ENCODE measurements at places on chromosomes 6 and 20.

DNA sequence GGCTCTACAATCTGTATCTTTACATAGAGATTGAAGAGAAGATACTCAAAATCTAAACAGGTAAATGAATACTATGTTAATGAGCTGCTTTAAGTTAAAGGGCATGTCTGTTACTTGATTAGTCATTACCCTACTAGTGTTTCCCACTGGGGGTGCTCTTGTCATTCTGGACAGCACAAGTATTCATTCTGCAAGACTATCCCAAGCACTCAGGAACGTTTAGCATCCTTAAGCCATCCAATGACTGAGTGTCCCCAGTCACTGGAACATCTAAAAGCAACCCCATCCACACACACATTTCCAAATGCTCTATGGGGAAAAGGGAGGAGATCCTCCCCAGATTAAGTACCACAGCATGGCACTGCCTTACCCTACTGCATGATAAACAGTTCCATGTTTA is 25.7 kb downstream of the EZR start:
- no peak for DNase-seq

GRCh38 chr6:80618953-80619352 is 512.5 kb downstream of the BCKDHB start:
- DNase-seq = peak; percentile 53

- DNase-seq = no peak
Observed at GRCh38 chr6:4346659-4347333, 211.4 kb upstream of the ECI2 start.

- DNase-seq = no peak
Observed at GRCh38 chr20:44287272-44288097, 23.5 kb downstream of the FITM2 start.

DNA sequence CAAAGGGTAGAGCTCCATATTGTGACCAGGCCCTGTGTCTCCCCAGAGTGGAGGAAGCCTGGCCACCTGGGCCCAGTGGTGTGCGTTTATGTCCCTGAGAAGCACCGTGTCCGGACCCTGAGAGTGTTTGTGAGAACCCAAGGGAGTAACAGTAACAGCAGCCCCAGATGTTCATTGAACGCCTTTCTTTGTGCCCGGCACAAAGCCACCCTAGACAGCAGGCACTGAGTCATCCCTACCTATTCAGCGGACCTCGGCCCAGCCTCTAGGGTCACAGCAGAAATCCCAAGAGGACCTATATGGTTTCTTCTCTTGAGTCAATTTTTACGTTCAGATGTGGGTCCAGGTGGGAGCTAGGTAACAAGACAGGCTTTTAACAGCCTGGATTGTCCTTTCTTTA is 24.5 kb downstream of the BCAS4 start:
- DNase-seq = no peak

DNA sequence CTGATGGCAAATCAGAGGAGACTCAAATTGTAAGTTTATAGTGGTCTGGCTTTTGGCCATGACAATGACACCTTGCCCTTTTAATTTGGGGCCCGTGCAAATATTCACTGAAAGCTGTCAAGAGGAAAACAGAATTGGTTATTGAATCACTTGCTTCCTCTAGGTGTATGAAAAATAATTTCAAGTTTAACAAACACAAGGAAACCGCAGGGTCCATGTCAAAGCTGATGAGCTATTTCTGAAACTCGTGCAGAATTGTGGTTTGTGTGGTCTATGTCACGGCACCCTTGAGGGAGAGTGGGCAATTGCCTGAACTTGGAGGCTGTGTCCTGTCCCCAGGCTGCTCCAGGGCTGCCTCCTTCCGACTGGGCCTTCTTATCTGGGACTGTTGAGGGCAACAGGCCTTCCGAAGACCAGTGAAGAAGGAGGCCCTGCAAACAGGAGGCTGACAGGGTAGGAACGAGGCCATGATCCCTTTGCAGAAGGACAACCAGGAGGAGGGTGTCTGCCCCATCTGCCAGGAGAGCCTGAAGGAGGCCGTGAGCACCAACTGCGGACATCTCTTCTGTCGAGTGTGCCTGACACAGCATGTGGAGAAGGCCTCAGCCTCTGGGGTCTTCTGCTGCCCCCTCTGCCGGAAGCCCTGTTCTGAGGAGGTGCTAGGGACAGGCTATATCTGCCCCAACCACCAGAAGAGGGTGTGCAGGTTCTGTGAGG is 788 bp downstream of the TRIM40 start:
- no peak for DNase-seq

DNA sequence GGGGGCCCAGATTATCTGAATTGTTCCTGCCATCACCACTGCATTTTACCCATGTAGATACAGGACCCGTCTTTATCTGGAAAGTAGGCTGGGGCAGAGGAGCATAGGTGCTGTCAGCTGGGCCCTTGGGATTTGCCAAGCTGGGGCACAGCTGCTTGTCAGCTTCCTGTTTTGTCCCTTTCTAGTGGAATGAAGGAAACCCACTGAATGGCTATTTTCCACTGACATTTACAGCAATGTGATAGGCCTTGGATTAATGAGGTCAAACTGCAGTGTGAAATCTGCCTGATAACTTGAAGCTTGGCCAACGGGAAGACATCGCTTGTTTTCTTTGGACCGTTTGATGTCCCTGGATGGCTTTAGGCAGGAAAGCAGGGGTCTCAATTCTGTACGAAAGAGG is 6.7 kb downstream of the PPP1R16B start:
- no peak for DNase-seq

- DNase-seq = no peak
Observed at GRCh38 chr6:24931296-24931695, 4.5 kb downstream of the RIPOR2 start.

DNA sequence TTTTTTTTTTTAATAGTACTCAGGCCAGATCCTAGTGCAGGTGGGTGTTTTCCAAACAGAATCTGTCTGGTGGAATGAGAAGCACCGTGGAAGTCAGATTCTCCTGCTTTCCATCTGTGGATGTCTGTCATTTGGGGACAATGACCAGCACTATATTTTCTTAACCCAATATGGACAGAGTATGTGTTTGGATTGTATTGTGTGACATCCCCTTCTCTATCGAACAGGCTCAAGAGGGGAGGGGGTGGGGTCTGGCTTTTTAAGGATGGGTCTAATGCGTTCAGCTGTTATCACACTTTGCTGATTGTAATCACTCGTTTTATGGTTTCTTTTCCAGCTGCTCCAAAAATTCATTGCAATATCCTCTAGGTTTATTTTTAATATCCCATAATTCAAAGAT is 197.5 kb upstream of the CEP162 start:
- DNase-seq = no peak

DNA sequence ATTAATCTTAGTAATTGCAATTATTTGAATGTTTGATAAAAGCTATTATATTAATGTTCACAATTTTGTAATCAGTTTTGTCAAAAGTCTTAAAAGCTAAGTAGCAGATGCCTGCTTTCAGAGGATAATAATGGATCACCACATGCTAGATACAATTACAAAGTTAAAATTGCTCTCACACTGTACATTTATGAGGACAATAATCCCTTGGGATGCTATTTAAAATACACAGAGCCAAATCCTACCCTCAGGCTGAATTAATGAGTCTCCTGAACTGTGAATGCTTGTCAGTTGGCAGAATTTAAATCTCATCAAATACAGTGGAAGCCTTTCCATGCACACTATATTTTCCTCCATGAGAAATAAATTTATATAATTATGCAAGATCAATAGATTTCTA is 153.3 kb upstream of the SYNCRIP start:
- no peak for DNase-seq

DNA sequence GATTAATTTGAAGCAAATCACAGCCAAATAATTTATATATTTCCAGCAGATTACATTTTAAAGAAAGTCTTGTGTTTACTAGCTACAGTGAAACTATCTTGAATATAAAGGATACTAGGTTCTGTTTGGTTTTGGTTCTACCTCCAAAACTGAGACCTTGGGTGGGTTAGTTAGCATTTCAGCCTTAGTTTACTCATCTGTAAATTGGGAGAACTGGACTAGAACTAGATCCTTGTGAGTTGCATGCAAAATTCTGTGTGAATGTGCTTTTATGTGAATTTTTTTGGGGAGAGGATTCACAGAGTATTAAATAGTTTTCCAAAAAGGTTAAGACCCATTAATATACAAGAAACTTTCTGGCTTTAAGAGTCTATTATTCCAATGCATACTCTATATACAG is 4.1 kb downstream of the GMNN start:
- DNase-seq = no peak

- no peak for DNase-seq
Observed at GRCh38 chr20:57834306-57835073, 124.7 kb upstream of the PMEPA1 start.

DNA sequence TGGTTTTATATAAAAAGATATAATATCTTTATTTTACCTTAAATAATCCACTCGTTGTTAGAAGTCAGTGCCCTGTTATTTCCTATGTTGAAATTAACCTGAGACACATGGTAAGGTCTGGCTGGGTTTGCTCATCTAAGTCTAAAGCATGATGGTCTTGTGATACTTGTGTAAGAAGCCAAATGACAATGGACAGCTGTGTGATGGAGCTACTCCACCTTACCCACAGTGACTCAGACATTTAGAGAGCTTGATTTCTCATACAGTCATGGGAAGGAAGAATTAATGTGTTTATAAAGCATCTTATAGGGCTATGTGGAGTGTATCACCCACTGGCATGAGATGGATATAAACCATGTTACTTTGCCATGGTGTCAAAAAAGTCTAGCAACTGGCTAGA is 11.7 kb downstream of the CTCFL start:
- no peak for DNase-seq

DNA sequence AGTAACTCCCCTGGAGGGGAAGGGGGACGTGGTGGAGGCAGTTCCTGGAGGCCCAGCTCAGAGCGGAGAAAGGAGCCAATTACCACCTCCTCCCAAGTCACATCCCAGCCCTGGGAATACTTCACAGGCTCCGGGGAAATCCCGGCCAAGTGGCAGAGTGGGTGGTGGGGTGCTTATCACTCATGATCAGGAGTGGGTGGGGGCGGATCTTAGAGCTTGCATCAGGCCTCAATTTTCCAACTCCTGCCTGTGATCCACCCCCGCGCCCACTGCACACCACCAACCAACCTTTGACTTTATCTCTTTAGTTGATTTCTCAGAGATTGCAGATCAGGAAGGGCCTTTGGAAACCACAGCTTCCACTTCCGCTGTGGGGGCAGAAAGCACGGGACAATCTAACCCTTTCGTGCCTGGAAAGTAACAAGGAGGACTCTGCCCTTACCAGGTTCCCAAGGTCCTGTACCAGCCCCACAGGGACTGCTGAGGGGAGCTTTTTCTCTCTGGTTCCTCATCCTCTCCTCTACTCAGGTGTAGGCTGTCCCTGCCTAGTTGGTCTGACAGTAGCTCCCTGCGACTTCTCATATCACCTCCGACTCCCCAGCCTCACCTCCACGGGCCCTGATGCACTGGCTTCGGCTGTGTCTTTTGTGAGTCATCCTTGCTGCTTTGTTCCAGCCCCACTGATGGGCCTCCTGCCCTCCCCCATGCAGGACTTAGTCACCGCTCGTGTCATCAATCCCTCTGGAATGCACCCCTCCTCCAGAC is 24.9 kb upstream of the IER3 start:
- DNase-seq = peak; percentile 84

DNA sequence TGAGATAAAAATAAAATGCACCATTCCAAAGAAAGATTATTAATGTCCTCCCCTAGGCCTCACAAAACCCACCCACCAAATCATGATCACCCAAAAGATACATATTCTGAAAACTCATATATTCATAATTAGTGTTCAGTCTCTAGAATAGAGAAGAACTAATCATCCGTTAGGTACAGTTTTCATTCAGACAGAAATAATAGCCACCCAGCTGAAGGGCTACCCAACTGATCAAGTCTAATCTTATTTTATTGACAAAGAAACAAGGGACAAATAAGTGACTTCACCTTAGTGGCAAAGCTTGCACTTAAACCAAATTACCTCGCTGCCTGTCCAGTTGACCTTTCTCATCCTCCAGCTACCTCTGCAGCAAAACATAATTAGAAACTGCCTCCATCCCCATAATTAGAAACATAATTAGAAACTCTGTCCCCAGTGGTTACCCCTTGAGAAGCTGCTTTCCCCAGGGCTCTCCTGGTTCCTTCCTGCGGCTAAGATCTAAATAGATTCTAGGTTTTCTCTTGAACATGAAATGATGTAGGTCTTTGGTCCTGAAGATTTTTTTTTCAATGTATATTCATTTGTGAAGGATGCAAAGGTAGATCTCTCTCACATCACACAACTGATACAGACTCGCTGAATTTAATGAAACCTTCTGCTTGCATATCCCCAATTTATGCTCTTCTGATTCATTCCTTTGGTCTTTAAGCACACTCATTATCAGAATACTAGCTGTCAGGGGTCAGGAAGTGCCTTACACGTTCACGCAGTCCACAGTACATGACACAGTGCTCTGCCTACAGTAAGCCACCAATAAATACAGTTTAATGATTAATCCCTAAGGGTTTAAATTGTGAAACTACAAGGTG is 46.3 kb downstream of the HBS1L start:
- no peak for DNase-seq

- no peak for DNase-seq
Observed at GRCh38 chr6:147595961-147596360, 87.5 kb downstream of the SAMD5 start.

GRCh38 chr6:39801456-39802251 is 9.5 kb downstream of the DAAM2 start:
- DNase-seq = no peak

GRCh38 chr6:18681832-18682503 is 294.8 kb downstream of the RNF144B start:
- no peak for DNase-seq

DNA sequence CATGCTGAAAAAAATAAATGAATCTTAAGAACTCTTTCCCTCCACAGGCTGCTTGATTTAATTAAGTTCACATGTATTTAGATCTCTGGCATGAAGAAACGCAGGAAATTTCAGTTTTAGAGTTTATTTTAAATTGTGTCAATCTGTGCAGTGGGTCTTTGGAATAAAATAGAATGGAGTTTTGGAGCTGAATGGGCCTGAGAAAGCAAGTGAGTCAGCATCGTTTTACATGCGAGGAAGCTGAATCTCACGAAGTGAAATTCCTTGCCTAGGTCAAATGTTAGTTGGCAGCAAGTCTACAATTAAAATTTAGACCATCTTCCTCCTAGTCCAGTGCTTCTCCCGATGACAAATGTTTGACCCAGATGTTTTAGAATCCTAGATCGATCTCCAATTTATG is 22.4 kb downstream of the MAP7 start:
- DNase-seq = no peak

DNA sequence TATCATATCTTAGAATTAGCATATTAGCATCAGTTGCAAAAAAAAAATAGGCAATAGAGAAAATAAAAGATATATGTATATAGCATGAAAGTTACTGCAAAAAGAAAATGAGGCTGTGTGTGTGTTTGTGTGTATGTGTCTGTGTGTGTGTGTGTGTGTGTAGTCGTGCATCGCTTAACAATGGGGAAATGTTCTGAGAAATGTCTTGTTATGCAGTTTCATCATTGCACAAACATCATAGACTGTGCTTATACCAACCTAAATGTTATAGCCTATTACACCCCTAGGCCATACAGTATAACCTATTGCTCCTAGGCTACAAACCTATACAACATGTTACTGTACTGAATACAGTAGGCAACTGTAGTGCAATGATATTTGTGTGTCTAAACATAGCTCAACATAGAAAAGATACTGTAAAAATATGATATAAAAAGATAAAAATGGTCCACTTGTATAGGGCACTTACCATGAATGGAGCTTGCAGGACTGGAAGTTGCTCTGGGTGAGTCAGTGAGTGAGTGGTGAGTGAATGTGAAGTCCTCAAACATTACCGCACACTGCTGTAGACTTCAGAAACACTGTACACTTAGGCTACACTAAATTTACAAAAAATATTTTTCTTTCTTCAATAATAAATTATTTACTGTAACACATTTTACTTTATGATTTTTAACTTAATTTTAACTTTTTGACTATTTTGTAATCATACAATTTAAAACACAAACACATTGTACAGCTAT is 805.1 kb downstream of the KIF16B start:
- no peak for DNase-seq

Data from fibroblast of skin of left biceps (primary cell).